ENCODE measurements at places on chromosomes 1 and 21.

DNA sequence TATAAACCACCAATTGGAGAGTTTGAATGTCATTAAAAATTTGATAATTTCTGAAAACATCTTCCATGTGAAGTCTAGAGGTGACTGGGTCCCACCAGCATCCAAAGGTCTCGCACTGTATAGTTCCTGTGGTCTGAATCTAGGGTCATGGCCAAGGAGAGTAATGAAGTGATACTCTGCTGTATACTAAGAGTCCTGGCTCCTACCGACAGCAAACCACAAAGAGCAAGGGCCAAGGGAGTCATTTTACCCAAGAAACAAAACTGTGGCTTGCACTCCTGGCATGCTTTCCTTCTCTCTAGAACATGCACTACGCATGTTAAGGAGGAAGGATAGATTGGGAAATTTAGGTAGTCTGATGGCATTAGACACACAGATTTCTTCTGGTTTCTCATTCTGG lies 115.6 kb downstream of the BRINP2 start:
- DNase-seq: no peak

GRCh38 chr1:185046668-185047067 lies 1.3 kb downstream of the RNF2 start:
- no peak for DNase-seq

GRCh38 chr1:15148475-15148874 lies 5.1 kb upstream of the TMEM51 start:
- no peak for DNase-seq

- no peak for DNase-seq
These were observed 115.9 kb downstream of the OMA1 start for GRCh38 chr1:58430421-58431275.

GRCh38 chr1:32307324-32307723 lies 15.4 kb downstream of the HDAC1 start:
- DNase-seq: no peak

GRCh38 chr1:29290414-29290985 lies 54.2 kb downstream of the PTPRU start:
- DNase-seq: no peak

- DNase-seq: no peak
These were observed 7.6 kb downstream of the SOD1 start for GRCh38 chr21:31667132-31667531.

DNA sequence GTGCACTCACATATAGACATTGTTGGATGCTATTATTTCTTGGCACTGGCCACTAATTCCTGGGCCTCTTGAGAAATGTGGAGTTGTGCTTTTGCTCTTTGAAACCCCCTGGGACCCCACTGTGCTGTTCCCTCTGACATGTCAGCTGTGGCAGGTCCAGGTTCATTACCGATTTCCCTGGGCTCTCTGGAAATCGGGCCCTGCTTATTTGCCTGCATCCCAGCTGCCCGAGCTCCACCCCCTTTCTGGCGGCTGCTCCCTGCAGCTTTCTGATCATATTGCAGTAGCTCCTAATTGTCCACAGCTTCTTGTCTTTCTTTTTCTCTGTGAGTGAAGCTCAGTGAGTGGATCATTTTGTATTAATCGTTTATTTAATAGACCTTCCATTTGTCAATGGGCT lies 183.7 kb upstream of the FAM78B start:
- no peak for DNase-seq

DNA sequence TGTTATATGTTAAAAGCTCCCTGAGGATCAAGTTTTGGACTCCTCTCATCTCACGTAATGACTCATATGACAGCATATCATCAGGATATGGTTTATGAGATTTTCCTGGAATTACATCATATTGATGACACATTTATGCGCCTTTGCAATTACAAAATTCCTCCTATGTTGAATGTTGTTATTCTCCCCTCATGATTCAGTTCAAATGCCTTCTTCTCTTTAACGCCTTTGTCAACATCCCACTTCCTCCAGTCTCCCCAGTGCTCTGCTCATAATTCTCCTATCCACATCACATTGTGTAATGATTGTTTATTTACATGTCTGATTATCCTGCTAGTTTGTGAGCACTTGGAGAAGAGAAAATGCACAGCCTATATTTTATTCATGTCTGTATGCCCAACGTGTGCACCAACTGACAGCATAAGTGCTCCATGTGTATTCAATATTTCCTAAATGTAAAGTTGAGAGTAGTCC lies 80.9 kb upstream of the BACH1 start:
- no peak for DNase-seq

DNA sequence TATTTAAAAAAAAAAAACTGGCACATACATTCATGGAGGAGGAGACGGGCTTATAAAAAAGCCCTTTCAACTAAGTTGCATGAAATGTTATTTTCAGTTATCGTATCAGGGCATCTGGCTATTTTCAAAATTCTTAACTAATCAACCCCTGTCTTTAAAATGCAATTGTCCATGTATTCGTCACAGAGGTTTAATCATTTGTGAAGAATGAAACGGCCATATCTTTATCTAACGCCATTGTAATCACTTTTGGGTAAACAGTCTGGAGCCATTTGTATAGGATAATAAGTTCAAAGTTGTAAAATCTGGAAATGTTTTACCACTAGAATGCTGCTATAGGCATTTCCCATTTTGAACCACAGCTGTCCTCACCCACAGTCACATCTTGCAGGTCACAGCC lies 30.4 kb downstream of the SLC30A10 start:
- DNase-seq: no peak

- DNase-seq: no peak
These were observed 111.5 kb downstream of the SEC16B start for GRCh38 chr1:177858332-177858821.

DNA sequence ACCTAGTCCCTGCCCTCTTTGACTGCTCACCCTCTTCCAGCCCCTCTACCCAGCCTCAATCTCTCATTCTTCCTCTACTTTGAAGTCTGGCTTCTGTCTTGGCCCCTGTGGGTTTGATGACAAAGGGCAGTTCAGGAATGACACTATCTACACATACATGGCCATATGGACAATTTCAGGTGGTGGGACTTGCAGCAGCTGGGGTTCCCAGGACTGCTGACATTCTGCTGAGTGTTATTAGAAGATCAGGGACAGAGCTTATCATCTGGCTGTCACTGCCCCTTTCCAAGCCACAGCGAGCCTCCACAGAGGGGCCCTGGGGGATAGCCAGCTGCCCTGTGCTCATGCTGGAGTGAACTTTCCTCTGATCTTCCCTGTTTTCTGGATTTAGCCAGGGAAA lies 97.4 kb upstream of the IPO9 start:
- no peak for DNase-seq

DNA sequence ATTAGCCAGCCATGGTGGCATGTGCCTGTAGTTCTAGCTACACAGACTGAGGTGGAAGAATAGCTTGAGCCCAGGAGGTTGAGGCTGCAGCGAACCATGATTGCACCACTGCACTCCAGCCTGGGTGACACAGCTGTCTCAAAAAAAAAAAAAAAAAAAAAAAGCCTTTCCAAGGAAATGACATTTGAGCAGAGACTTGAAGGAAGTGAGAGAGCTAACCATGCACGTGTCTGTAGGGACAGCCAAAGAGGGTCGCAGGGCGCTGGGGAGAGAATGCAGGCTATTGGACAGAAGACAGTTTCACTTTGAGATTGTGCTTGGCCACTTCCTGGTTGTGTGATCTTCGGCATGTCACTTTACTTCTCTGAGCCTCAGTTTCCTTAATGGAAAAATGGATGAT lies 6.8 kb downstream of the HCRTR1 start:
- DNase-seq: no peak

DNA sequence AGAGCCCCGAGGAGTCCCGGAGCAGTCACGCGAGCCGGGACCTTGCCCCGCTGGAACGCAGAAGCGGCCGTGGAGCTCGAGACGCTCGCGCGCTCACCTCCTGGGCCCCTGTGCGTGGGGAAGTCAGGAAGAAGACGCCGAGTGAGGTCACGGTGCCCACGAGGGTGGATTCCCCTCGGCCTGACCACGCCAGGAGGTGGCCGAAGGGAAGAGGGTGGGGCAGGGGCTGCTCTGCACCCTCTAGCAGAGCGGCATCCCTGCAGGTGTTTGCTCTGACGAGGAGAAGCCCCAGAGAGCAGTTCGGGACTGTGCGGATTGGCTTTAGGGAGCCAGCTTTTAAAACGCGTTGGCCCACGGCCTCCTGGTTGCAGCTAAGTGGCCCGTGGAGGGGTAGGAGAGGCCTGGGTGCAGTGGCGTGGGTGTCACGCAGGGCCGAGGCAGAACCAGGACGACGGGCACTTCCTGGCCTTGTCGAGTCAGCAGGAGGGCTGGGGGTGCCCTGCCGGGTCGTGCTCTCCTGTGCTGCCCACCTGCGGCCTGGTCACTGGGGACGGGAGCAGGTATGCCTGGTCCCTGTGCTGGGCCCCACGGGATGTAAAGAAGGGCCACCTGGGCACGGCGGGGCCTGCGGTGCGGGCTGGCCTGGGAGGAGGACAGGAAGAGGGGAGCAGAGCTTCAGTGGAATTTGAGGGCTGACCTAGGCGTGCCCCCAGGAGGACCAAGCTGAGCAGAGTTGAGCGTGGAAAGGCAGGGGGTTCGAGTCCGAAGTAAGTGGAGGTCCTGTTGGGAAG lies 1.0 kb downstream of the PDXK start:
- no peak for DNase-seq

DNA sequence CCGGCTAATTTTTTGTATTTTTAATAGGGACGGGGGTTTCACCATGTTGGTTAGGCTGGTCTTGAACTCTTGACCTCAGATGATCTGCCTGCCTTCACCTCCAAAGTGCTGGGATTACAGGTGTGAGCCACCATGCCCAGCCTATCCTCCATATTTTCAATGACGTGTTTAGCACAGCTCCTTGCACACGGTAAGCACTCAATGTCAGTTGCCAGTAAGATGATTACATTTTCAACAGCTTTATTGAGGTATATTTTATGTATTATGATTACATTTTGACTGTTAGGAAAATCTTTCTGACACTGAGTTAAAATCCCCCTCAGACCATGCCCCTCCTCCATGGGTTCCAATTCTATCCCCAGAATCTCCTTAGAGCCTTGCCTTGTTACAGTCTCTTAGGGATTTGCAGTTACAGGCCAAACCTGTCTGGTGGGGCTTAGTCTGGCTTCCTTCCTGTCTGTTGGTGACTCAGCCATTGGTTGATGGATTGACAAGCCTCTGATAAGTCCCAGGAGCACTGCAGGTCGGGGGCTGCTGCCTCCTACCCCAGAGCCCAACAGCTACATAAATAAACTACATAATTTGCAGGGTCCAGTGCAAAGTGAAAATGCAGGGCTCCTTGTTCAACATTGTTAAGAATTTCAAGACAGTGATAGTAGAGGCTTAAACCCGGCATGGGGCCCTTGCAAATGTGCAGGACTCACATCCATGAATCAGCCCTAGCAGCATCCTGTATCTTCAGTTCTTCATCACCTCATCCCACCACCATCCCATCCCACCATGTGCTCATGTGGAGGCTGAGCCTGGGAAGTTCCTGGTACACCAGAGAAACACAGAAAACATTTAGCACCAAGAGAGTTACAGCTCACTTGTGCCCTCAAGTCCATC lies 23.4 kb downstream of the COA7 start:
- DNase-seq: no peak

DNA sequence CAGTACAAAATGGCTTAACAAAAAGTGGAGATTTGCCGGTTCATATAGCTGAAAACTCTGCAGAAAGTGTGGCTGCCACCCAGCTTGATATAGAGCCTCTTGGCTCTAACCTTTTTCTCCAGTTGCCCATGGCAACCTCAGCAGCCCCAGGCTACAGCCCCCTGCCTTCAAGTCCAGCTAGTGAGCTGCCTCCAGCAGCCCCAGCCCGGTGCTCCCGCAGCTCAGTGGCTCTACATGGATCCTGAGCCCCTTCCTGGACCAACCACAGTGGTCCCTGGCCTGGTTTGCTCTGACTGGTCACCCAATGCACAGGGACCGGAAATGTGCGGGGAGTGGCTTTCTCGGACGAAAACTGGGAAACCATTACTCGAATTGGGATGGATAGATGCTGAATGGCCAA lies 13.3 kb upstream of the ATF3 start:
- DNase-seq: no peak

DNA sequence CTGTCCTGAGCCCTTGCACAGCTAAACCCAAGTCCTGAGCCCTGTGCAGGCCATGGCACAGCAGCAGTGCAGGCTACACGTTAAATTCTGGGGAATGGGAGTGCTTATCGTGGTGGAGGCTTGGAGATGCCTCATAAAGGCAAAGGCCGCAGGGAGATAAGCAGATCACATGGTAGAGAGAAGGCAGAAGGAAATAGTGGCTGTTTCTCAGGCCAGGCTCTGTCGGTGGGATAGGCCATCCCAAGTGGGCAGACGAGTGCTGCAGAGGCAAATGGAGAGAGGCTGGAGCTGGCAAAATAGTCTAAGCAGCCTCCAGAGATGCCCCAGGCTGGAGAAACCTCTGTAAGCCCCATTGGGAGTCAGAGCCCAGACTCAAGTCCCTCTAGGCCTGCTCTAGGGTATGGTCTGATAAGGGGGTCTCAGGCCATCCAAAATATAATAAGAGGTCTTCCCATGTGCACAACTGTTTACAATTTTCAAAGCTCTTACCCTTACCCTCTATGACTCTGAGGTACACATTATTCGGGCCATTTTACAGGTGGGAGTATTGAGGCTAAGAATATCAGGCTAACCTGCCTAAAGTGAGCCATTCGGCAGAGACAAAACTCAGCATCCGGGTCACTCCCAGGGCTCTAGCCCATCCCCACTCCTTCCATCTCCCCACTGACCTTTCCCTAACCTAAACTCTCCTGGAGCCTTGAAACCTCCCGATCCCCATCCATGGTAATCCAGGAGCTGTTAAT lies 79.6 kb downstream of the NKAIN1 start:
- no peak for DNase-seq

DNA sequence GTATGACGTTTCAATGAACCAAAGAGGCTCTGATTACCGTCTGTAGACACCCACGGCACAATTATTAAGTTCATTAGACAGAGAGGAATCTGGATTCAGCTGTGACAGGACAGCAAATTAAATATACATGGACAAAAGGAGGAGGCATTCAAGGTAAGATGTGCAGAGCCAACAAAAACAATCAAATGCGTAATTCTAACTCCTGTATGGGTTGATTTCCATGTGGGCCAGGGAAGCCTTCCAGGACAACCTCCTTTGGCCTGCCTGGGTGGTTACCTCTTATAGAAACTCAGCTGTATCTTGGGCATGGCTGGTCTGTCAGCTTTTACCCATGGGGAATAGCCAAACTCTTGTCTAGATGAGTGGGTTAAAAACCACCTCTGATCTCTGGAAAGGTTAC lies 43.8 kb downstream of the CCN1 start:
- DNase-seq: no peak

- no peak for DNase-seq
These were observed 3.7 kb downstream of the LEFTY2 start for GRCh38 chr1:225937048-225937968.

DNA sequence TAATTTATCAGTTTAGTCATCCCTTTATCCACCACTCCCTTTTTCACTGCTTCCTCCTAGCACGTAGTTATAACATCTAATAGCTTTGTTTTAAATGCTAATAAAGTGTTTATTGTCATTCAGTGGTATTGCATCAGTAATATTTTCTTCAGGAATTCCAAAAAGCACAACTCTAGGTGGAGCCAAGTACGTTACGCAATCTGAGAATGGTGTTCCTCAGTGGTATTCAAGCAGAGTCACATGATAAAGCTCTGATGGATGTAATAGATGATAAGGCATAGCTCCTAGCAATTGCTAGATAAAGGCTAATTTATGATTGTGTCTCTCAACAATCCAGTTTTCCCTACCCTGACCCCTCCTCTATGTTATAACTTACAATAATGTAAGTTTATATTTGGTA lies 494.6 kb upstream of the ADGRL4 start:
- DNase-seq: no peak

Measured in endothelial cell (in vitro differentiated cells).